ENCODE measurements at places on chromosomes 5 and 9.

GRCh38 chr5:174140452-174141020 is 95.0 kb downstream of the NSG2 start:
- no peak for DNase-seq

- no peak for DNase-seq
These were observed 102.9 kb downstream of the LIFR start for GRCh38 chr5:38453506-38453905.

GRCh38 chr9:129225815-129226214 is 47.8 kb upstream of the IER5L start:
- peak; percentile 60 for DNase-seq

- no peak for DNase-seq
These were observed 176.3 kb downstream of the TLE1 start for GRCh38 chr9:81513059-81513458.

DNA sequence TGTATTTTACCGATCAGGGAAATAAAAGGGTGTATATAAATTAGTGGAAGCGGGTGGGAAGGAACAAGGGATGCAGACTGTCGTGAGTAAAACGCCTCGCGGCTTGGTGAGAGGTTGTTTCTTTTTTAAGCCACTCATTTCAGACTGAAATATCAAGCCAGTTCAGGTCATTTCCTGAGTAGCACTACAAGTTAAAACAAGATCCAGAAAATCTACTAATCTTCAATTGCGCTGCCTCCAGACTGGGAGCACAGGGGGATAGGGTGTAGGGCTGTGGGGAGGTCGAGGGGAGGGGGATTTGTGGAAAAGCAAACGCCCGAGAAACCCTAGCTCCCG is 140.8 kb downstream of the TSSK1B start:
- no peak for DNase-seq

DNA sequence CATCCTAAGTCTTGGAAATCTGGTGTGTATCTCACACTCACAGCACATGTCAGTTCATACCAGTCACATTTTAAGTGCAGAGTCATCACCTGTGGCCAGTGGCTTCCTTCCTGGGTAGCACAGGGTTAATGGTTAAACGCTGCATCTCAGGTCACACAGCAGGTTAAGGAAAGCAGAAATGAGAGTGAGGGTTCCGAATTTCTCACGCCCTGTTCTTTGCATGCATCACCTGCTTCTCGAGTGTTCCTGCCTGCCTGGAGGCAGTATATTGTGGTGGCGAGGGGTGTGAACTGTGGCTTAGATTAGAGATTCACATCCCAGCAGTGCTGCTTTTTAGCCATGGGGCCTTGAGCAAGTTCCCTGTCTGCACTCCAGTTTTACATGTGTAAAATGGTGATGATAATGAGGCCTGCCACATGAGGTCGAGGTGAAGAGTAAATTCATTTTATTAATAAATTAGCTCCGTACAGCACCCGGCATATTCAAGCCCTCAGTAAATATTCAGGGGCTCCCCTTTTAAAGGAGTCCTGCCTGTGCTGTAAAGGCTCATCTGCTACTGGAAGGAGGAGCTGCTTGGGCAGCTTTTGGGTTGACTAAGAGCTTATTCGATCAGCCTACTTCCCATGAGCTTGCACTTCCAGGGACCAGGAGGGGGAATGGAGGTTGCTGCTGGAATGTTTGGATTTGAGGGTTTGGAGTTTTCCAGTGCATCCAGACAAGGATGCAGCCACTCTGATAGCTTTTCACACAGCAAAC is 61.1 kb upstream of the SAP30L start:
- no peak for DNase-seq

GRCh38 chr9:37549527-37549926 is 26.7 kb downstream of the FBXO10 start:
- DNase-seq, result no peak

GRCh38 chr9:129068990-129069861 is 11.7 kb upstream of the DOLPP1 start:
- no peak for DNase-seq

DNA sequence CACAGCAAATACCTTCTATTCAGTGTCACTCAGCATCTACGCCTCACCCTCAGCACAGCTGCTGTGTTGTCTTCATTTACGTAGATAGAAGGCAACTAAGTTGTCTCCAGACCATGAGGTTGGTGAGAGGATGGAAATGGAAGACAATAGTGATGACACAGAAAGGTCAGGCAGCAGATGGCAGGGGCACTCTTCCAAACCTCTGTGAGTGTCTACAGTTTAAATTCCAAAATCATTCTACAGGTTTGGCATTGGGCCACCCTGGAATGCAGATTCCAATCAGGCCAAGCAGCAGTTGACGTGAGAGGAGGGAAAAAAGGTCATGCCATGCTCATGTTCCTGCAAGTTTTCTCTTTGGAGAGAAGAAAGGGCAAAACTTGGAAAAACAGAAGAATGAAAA is 68.7 kb upstream of the ADAMTSL1 start:
- DNase-seq, result no peak

DNA sequence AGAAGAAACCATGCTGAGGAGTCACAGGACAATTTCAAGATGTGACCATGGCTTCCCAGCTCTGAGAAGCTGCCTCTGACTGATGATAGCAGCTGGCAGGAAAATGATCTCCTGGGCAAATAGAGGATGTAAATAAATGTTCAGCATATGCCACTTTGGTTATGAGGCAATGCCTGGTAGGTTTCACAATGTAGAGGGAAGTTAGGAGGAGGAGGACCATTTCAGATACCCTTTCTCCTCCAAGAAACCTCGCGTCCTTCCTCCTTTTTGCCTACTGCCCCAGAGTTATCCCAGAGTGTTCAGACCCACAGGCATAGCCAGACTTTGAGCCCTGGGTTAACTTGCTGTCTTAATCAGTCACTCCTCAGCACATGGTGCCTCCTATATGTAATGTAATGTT is 541.6 kb upstream of the DAP start:
- no peak for DNase-seq

DNA sequence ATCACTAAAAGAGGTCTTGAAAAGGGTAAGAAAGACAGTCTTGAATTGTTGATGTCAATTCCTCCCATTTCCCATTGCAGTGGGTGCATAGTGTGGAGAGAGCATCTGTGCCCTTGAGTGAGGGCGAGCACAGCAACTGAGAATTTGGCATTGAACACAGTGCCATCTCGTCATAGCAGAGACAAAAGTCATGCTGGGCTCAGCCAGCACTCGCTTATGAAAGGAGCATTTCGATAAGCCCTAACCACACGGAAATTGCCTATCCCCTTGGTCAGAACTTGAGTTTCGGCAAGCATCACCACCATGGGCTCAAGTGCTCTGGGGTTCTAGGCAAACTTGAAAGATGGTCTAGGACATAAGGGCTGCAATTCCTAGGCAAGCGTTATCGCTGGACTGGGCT is 712.8 kb upstream of the CDH10 start:
- DNase-seq, result no peak

DNA sequence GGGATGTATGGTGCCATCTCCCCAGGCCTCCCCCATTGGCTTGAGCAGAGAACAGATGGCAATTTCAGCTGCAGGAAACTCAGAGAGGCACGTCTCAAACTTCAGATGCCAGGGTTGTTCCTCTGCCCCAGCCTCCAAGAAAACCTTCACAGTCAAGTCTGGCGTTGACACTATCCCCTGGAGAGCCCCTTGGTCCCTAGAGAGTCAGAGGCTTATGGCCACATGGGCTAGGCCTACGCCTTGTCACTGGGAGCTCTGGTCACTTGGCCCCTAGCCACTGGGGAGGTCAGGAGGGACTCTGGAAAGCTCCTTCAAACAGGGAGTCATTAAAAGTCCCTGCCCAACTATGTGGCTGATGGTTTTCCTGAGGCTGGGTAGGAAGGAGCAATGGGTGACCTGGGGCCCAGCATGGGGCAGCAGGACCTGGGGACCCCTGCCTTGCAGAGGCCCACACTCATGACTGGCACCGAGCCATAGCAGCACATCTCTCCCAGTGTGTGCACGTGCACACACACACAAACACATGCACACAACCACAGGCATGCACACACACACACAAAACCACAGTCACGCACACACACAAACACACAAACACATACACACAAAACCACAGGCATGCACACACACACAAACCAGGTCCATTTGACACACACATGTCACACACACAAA is 144.2 kb downstream of the GADD45G start:
- DNase-seq, result no peak

DNA sequence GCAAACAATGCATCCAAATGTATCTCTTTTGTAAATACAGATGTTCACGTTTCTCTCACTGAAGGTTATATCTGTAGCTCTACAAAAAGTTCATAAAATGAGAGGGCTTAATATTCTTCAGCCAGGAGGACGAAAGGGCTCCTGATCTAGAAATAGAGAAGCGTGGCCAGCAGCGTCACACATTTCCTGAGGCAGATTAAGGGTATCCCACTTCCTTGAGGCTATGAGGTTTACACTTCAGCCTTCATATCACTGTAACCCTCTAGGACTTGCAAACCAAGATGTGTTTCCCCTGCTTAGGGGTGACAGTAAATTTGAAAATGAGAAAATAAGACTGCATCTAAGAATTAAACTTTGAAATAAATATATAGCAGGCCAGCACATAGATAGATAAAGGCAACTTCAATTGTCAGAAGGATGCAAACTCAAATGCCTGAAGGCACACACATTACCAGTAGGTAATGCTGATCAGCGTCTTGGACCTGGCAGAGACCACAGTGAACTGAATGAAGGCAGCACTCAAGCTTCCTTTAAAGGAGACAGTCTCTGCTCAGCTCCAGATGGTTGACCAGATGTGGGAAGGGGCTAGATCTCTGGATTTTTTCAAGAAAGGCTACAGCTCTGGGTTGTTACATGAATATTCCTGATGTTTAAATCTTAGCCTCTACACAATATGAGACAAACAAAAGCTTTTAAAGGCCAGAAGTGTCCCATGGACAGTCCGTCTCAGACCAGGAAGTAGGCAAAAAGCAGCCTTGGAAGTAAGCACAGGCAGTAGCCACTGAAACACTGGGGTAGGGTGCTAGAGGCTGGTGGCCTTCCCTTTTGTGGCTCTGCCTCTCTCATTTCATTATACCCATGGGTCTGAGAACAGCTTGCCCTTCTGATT is 197.7 kb downstream of the MCTP1 start:
- no peak for DNase-seq

DNA sequence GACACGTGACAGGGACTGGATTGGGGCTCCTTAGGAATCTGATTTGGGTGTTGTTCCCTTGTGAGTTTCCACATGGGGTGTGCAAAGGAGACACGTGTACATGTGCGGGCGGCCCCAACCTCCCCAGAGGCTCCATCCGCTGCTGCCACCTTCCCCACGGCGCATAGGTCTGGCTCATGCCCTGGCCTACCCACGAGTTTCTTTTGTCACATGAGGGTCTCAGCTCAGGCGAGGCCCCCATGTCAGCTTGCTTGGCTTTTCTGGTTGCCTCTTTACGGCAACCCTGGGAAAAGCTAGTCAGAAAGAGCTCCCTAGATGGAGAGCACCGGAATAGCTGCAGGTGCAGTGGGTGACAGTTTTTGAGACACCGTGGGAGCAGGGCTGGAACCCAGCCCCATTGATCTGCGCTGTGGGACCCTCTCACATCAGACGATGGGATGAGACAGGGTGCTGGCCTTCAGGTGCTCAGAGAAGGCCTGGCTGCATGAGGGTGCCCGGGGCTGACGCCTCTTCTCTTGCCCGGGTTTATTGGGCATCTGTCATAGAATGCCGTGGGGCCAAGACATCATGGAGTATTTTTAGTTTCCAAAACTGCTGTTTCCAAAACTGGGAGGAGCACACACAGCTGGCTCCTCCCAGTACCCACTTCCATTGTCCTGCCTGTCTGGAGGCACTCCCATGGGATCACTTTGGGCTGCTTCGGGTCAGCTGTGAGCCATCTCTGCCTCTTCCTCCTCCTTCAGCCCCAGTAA is 107.8 kb downstream of the WNK2 start:
- no peak for DNase-seq

DNA sequence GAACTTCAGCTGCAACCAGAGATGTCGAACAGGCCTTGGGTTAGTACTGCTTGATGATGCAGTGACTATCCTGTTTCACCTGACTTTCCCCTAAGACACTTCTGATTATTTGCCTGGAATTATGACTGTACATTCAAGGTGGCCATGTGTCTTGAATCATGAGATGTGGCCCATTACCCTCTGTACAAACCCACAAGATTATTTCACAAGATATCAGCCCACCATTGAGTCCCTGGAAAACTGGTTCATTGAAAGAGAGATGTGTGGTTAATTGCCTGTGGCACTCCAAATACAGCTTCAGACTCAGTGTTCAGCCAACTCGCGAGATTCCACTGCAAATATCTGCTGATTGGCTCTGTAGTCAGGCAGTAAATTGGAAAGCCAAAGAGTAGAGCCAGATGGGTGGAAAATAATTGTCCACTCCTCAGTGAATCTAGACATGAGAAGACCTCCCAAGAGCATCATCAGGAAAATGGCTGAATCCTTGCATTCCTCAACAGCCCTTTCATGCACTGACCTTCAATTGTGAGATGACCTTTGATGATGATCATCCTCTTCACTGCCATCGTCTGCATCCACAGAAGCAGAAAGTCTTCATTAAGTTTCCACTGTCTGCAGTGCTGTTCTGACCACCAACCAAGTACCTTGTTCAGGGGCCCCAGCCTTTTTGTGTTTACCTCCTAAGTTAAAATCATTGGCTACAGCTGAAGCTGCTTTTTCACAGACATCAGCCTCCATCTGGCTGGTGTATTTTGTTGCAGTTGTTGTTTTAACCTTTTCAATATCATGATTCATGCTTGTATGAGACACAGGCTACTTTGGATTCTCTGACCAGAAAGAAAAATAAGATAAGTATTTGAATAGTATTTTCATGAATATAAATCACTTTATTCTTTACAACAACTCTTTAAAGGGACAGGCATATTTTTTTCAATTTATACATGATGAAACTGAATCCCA is 75.2 kb downstream of the ESM1 start:
- peak; percentile 58 for DNase-seq

- DNase-seq, result no peak
These were observed 76.0 kb downstream of the PRR16 start for GRCh38 chr5:120540097-120540496.

GRCh38 chr5:129120158-129120581 is 25.6 kb downstream of the ISOC1 start:
- DNase-seq, result no peak

DNA sequence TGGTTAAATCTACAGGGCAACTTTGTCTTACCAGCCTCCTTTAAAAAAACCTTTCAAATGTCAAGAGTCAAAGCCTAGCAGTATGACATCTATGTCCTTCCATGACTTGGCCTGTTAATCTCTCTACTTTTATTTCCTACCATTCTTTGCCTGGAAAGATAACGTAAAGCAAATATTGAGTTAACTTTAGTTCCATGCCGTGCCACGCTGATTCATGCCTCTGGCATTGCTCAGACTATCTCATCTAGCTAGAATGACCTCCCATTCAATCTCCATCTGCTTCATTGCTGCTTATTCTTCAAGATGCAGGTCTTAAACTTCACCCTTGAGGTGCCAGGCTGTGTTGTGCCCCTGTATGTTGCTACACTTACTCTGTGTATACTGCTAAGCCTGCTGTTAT is 729.8 kb downstream of the EFNA5 start:
- DNase-seq, result no peak

- no peak for DNase-seq
These were observed 705 bp downstream of the SEPTIN8 start for GRCh38 chr5:132776131-132776937.

GRCh38 chr5:26023361-26023760 is 1015.0 kb downstream of the CDH9 start:
- DNase-seq, result no peak

GRCh38 chr5:149405550-149406202 is 26.6 kb upstream of the IL17B start:
- DNase-seq, result no peak
